HCT116 (cell line): ENCODE measurements at places on chromosomes 2 and 18. TPM values are rescaled to one million over a fixed set of nuclear protein-coding genes. Genes with fewer than 3 reads are reported as not detected.

GRCh38 chr2:128784626-128785306 lies 466.1 kb upstream of the HS6ST1 start:
- no peak for DNase-seq

- no peak for DNase-seq
Observed at GRCh38 chr2:237488901-237489860, 2.1 kb downstream of the MLPH start.

GRCh38 chr2:98039085-98039756 lies 43.5 kb upstream of the TMEM131 start:
- DNase-seq, result no peak

DNA sequence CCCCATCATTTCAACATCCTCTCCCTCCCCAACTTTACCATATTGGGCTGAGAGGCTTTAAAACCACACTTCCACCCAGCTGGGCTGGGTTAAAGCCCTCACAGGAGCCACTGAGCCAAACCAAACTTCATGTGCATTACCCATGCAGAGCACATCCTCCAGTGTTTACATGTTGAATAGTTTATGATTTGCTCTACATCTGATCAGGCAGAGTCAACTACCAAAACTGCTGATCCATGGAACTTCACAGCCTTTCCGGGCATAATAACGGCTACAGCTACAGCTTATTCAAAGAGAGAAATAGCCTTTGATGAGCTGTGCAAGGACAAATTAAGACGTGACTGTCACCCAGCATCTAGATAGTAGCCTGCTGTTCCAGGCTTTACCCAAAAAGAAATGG lies 39.0 kb downstream of the MAIP1 start:
- no peak for DNase-seq

DNA sequence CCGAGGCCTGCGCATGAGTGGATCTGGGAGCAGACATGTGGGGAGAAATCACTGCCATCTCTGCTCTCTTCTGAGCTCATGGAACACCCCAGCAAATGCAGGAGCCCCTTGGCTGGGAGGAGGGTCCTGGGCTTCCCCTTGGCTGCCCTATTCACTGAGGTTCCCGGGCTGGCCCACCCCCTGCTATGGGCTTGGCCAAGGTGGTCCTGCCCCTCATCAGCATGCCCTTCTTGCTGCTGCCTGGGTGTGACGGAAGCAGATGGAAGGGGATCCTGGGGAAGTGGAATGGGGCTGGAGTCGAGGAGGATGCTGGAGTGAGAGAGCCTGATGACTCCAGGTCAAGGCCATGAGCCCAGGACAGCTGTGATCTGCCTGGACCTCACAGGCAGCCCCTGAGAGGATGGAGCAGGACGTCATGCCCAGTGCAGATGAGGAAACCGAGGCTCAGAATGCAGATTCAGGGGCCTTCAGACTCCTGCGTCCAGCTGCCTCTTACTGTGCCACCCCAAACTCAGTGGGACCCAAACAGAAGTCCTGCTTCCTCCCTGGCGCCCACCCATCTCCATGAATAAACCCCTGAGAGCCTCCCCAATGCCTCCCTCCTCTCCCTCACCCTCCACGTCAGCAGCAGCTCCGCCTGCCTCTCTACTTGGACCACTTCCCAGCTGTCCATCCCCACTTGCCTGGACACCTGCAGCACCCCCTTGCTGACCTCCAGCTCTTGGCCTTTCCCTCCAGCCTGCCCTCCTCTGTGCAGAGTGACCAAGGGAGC lies 4.0 kb downstream of the SNED1 start:
- no peak for DNase-seq

- no peak for DNase-seq
Observed at GRCh38 chr2:231467613-231468530, 3.6 kb upstream of the NCL start.

GRCh38 chr18:4755848-4756247 lies 300.7 kb upstream of the DLGAP1 start:
- DNase-seq, result no peak

GRCh38 chr2:28622101-28622499 lies 126.2 kb downstream of the PLB1 start:
- no peak for DNase-seq

DNA sequence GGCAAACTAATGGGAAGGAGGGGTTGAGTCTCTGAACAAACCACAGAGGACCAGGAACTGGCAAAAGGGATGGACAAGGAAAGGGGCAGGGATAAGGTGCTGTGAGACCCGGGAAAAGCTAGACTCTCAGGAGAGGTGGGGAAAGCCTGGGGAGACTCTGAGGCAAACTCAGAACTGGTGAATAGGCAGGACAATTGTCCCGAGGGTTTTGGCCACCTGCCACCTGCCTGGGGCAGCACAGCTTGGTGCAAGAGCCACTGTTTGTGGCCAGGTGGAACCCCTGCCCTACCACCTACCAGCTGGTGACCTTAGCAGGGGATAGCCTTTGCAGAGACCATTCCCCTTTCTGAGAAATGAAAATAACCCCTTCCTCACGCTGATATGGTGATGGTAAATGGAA lies 129.4 kb upstream of the ASB18 start:
- DNase-seq, result no peak

GRCh38 chr2:121529439-121530211 lies 1.1 kb upstream of the RNU4ATAC start:
- DNase-seq, result no peak

DNA sequence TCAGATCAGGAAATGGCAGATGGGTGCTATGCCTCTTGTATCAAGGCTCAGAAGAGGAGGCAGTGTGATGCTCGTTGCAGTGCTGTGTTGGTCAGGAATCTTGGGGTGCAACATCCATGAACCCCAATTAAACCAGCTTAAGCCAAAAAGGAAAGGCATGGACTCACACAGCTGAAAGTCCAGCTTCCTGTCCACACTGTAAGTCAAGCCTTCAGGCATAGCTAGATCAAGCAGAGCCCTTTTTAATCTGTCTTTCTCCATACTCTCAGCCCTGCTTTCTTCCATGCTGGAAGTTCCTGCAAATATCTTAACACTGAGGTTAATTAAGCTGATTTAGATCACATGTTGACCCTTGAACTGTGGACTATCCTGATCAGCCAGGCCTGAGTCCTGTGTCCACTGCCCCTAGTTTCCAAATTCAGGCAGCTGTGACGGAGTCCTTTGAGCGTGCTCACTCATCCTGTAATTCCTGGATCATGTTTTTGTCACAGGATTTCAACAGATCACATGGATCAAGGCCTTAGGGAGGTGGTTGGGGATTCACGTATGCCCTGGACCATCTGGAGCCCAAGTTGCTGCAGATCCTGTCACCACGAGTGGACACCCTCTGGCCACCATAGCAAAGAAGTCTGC lies 4.5 kb upstream of the C2orf74 start:
- DNase-seq, result no peak

GRCh38 chr2:219041252-219041651 lies at the start of gene CFAP65:
Gene CFAP65 (minus strand): TSS chr2:219041516. CDS start chr2:219039048, 2,468 bp downstream.
- peak; percentile 34 for DNase-seq

- peak; percentile 40 for DNase-seq
Observed at GRCh38 chr2:104976603-104977120, 61.2 kb upstream of the MRPS9 start.

DNA sequence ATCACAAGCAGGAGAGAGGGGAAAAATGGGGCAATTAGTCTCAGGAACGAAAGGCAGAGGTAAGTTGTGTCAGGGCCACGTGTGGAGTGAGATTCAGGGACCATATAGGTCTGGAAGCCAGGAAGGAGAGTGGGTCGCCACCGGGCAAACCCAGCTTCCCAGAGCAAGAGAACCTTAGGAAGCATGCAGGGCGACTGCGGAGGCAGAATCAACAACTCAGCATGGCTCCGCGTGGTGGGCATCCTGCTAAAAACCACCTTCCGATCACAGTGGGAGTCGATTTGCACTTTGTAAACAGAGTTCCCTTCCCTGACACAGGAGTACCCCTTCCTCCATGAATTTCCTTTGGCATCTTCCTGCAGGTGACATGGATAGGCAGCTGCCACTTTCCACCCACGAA lies 114.6 kb downstream of the TTC32 start:
- DNase-seq, result no peak

GRCh38 chr2:210198326-210198725 lies 26.9 kb downstream of the ACADL start:
- DNase-seq, result no peak

DNA sequence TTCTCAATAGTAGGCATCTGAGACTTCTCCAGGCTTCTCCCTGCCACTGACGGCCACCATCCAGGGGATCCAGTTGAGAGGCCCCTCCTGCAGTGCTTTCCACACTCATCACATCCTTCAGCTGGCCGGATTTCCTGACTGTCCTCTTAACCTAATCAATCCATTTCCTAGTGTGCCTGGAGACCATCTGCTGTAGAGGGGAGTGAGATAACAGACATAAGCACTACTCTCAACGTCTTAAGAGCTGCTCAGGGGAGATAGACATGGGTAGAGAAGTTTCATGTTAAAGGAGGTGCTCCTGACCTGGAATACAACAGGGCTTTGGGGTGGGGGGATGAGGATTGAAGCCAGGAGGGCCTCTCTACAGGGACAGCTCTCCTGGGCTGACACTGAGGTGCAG lies 14.2 kb downstream of the SPR start:
- DNase-seq, result no peak

GRCh38 chr18:11883153-11883552 lies 25.0 kb downstream of the MPPE1 start:
- DNase-seq, result no peak

- DNase-seq, result no peak
Observed at GRCh38 chr18:48835745-48836170, 115.0 kb downstream of the SMAD7 start.

- peak; percentile 26 for DNase-seq
Observed at GRCh38 chr18:37322492-37323035, 243.0 kb downstream of the CELF4 start.

DNA sequence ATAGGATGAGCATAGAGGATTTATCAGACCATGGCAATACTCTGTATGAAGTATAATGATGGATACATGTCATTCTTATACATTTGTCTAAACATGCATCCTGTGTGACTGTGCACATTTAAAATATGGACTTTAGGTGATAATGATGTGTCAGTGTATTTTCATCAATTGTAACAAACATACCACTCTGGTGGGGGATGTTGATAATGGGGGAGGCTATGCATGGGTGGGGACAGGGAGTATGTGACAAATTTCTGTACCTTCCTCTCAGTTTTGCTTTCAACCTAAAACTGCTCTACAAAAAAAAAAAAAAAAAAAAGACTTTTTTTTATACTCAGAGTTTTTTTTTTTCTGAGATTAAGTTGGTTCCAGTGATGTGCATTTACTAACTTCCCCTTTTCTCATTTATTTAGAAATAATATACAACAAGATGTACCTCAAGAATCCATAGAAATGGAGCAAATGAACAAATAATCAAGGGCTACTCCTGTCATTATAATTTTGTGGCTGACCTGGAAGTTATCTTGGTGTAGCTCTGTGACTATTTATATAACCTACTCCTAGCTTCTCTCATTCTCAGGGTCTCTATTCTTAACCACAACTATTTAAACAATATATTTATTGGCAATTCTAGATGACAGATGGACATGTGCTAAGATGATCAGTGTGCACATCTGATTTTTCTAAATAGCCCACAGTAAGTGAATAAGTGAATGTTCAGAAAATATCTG lies 108.9 kb upstream of the ITGA4 start:
- no peak for DNase-seq

DNA sequence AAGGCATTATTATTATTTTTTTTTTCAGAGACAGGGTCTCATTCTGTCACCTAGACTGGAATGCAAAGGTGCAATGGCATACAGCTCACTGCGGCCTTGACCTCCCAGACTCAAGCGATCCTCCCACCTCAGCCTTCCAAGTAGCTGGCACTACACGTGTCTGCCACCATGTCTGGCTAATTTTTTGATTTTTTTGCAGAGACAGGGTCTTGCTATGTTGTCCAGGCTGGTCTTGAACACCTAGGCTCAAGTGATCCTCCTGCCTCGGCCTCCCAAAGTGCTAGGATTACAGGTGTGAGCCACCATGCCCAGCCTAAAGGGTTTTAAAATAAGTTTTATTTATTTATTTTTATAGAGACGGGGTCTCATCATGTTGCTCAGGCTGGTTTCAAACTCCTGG lies 45.3 kb upstream of the AP1S3 start:
- DNase-seq, result no peak

DNA sequence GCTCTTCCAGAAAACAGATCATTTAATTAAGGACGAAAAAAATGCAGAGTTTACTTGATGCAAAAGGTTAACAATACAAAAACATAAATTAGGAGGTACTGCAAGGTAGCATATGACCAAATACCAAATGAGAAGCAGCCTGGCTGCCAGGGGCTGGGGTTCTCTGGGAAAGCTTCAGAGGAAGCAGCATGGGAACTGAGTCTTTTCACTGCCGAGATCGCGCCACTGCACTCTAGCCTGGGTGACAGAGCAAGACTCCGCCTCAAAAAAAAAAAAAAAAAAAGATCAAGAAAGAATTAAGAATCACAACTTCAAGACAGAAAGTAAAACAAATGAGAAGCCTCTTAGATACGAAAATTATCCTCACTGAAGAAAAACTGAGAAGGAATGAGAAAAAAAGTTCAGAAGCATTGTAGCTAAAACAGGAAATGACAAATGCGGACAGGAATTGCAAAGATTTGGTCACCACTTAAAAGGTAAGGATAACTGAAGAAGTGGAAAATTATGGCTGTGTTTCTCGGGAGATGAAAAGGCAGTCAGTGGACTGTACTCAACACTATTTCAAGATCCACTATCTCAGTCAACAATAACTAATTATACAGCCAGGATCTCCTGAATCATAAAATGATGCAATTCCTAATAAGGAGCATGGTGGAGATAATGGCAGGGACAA lies 4.3 kb downstream of the SEPTIN10 start:
- DNase-seq, result peak; percentile 62

DNA sequence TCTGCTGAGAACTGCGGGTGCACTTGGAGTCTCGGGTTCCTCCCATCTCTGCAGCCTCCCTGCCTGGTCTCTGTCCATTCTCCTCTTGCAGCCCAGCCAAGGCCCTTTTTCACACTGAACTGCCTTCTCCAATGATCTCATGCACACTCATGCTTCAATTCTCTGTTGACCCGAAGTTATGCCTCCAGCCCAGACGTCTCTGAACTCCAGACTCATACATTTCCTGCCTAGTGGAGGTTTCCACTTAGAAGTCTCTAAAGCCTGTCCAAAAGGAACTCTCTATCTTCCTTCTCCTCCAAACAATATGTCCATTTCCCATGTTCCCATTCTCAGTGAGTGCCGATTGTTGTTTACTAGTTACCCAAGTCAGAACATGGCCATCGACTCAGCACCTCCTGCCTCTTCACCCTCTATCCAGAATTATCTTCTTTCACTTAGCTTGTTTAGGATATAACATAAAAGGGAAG lies 155.2 kb downstream of the IRS1 start:
- no peak for DNase-seq

GRCh38 chr2:233977296-233977837 lies 60.2 kb downstream of the TRPM8 start:
- DNase-seq, result no peak

TXNDC2 gene
- total RNA-seq, result 0.12 TPM

SLC1A4 gene
- 9.2 TPM for total RNA-seq

SLC38A11 gene
- total RNA-seq, result not detected

CCDC195 gene
- not detected for total RNA-seq

MEIS1 gene
- 0.32 TPM for total RNA-seq

RIT2 gene
- not detected for total RNA-seq

CENPO gene
- total RNA-seq, result 27.9 TPM

COLEC11 gene
- 0.15 TPM for total RNA-seq

LYPD6B gene
- total RNA-seq, result 6.1 TPM

RSAD2 gene
- total RNA-seq, result not detected

ERMN gene
- total RNA-seq, result not detected

PASK gene
- total RNA-seq, result 45.8 TPM

CAPN14 gene
- total RNA-seq, result not detected

ESCO1 gene
- 19.6 TPM for total RNA-seq

TPGS2 gene
- 93.3 TPM for total RNA-seq
